ENCODE measurements at places on chromosomes 11 and 22.

GRCh38 chr22:49185312-49185969 is 642.2 kb downstream of the BRD1 start:
- no peak for DNase-seq

DNA sequence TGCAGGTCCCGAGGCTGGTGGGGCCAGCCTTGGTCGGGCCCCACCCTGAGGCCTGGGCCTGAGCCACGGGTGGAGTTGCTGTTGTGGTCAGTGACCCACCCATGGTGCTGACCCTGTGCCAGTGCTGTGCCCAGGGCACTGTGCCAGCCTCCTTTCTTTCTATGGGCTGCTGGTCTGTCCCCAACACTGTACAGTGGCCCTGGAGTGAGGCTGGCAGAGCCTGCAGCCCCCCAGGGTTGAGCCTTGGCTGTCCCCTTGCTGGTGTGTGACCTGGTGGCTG is 1235.7 kb downstream of the BRD1 start:
- no peak for DNase-seq

DNA sequence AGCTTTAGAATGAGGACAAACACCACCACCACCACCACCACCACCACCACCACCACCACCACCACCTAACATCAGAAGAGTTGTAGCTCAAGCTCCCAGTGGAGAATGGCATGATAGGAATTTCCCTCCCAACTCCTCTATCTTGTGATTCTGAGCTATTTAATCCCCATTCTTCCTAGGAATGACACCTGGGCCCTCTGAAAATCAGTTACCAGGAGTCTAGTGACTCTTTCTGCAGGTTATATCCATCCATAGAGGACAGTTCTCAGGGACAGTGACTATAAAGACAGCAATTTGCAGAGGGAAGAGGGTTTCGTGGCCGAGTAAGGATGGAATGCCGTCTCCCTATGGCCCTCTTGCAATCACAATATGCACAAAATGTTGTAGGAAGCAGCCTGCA is 27.8 kb downstream of the MYH9 start:
- DNase-seq: no peak

GRCh38 chr22:38205261-38206128 is 3.7 kb downstream of the MAFF start:
- no peak for DNase-seq

DNA sequence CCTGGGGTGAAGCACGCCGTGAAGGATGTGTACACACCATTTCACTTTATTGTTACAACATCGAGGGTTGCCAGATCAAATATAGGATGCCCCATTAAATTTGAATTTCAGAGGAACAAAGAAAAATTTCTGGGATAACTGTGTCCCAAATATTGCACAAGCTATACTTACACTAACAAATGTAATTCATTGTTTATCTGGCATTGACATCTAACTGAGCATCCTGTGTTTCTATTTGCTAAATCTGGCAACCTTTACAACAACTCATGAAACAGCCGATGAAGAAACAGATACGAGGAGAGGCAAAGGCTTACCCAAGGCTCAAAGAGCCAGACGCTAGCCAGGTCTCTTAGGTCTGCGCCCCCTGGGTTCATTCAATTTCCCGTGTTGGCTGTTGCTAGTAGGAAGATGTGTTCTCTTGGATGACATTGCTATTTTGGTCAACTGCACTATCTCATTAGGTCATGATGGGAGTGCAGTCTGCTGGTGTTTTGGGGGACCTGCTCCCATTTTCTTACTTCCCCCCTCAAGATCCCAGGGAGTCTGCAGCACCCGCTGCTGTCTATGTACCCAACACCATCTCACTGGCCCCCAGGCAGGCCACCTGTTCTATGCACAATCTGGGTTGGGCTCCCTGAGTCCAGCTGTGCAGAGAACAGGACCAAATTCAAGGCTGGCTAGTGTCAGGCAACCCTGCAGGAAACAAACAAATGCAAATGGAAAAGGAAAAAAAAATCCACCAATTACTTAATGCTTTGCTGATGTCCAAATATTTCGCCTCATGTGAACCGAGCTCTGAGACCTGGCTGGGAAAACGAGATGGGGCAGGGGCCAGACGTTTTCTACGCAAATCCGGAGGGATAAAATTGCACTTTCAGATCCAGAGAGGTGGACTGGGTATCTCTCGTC is 560.9 kb downstream of the MIAT start:
- no peak for DNase-seq

DNA sequence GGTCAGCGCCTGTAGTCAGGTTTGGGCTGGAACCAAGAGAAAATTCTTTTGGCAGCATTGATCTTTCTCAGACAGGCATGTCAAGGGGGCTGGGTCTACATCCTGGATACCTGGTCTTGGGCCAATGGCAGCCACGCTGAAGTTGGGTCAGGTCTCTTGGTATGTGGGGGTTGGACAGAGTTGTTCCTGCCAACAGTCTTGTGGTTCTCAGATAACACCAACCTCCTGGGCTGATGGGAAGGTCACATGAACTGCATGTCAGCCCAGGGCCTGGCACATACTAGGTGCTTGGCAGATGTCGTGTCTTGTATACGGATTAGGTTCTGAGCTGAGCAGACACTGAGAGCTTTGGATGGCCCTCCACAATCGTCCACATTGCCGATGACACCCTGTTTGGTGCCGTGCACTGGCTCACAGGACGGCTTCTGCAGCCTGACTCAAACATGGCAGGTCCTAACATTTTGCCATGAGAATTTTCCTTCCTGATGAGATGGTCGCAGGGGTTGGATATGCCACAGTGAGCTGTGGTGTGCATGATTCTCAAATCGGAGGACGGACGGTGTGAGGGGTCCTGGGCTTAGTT is 42.0 kb downstream of the FBLN1 start:
- DNase-seq: no peak

GRCh38 chr22:32786027-32786418 is 15.5 kb upstream of the TIMP3 start:
- no peak for DNase-seq

DNA sequence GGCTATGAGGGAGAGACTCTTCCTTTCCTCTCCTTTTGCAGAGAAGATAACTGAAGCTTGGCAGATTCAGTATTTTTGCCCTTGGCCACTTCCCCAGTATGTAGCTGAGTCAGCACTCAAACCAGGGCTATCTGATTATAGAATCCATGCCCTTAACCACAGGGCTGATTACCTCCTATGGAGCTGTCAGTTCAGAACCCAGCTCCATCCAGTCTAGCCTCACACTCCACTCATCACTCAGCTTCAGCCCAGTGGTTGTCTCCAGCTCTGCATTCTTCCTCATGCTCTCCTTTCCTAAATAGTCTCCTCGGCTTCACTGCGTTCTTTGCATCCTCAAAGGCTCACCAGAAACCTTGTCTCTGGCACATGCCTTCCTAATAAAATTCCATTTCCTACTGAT is 151.6 kb upstream of the BLID start:
- no peak for DNase-seq

GRCh38 chr22:29870574-29870973 is 12.4 kb upstream of the MTMR3 start:
- DNase-seq: no peak

DNA sequence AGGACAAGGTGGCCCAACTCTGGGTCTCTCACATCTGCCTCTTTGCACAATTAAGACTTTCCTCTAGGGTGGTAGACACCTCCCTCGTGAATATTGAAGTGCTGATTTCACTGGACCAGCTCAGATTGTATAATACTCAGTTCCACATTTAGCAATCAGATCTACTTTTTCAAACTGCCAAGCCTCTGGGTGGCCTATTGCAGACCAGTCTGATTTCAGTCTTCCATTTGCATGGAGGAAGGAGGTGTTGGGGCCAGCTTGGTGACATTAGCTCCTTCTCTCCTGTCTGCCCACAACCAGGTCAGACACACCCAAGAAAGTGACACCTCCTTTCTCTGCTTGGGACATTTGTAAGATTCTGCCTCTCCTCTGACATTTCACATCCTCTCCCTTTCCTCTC is 78.2 kb downstream of the PPFIBP2 start:
- no peak for DNase-seq

- DNase-seq: no peak
These were observed 42.5 kb downstream of the CD82 start for GRCh38 chr11:44607987-44608386.

- DNase-seq: no peak
These were observed 3.1 kb downstream of the MAML2 start for GRCh38 chr11:96339706-96340554.

DNA sequence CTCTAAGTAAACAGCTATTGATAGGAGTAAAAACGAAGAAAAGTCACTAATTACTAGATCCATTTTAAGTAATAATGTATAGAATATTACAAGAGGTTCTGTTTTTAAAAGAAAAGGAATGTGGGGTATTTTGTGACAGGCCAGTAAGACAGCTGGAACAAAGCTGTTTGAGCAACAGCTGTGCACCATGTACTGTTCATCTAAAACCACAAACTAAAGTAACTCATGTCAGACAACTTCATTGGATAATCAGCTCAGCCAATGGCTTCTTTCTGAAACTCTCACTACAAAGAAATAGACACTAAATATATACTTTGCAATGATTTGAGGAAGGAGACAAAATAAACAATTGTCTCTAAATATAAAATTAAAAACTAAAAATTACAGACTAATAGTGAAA is 16.1 kb downstream of the RRAS2 start:
- DNase-seq: no peak

DNA sequence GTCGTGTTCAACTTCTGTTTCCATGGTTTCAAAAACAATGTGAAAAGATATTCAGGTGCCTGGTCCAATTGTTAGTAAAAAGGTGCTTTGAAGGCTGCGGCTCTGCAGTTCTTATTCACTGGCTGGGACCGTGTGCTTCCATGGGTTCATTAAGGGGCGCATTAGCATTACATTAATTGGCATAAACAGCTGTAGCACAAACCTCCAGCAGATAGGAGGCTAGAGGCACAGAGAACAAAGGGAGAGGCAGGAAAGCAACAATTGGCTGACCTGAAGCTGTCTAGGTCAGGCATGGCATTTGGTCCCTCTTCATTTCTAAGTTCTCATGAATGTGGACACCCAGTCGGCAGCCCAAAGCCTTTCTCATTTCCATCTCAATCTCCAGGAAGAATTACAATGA is 16.6 kb downstream of the PAK1 start:
- DNase-seq: no peak

DNA sequence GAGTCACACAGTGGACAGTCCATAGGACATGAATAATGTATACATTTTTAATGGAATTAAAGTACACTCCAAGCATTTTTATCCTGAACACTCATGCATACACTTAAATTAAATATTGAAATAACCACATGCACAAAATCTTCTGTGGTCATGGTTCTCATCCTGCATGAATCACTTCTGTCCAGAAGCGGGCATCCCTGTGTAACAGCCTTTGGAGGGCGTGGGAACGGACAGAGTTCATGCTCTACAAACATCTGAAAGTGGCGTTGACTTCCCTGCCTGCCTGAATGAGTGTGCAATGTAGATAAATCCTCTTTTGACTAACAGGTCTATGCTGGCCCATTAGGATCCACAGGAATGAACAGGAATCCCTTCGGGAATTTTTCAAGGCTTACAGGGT is 780.2 kb downstream of the BRD1 start:
- DNase-seq: no peak

DNA sequence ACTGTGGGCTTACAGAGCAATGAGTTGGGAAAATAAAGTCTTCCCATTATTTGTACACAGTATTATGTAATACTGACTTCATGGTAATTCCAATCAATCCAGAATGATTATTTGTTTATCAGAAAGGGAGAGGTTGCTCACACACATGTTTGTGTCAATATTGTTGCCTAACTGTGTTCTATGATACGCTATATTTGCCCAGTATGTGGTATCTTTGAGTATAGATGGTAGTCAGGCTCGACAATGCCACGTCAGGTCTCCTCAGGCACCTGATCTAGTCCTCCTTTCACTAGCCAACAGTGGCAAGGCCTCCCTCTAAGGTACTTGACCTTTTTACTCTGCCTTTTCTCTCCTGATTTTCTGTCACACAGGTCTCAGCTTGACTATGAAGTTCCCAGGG is 5.3 kb downstream of the DNHD1 start:
- no peak for DNase-seq

- no peak for DNase-seq
These were observed 35.3 kb upstream of the HORMAD2 start for GRCh38 chr22:30044881-30045493.

DNA sequence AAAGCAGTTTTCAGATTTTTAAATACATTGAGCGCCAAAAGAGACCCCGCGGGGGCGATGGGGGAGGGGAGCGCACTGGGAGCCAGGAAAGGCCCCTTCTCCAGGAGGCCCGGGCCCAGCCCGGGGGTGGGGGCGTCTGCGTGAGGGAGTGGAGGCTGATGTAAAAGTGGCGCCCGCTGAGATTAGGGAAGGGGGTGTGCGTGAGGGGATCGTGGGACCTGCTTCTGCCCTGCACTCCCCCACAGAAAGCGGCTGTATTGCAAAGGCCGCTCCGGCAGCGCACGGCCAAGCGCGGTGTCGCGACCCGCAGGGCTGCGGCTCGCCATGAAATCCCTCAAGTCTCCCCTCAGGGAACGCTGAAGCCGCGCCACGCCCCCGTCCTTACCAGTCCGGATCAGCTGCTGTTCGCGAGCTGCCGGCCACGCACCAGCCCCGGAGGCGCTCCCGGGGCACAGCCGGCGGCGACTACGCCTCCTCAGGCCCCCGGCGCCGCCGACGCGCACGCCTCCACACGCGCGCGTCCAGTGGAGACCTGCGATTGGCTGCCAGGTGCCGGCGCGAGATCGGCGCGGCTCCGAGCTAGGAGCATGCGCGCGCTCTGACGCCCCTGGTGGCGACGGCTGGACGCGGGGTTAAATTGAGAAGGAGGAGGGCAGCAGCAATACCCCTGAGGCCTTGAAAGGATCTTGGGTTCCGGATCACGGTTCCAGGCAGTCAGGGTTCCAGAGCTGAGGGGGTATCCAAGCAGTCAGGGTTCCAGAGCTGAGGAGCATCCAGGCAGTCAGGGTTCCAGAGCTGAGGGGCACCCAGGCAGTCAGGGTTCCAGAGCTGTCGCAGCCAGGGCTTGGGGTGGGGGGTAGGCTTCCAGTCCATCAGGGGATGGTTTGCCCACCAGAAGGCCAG is at the start of gene ZNF280B:
ZNF280B (minus strand) TSS at position 469 of the 903 bp plus-strand sequence. CDS start 19,344 bp downstream, outside the sequence.
- peak; percentile 69 for DNase-seq

DNA sequence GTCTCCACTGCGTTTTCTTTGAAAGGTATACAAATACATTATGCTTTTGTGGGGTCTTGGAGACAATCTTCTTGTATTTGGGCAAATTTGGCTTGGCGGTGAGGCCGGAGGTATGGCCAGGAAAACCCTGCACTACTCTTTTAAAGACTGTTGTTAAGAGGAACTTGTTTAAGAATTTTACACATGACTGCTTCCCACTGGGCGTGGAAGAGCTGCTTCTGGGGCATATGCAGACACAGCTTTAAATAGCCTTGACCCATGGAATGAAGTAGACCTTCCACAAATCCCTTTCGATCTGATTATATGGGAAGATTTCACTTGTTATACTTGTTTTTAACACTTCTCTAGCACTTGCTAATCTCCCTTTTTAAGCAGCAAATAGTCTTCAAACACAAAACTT is 453.6 kb downstream of the MN1 start:
- no peak for DNase-seq

DNA sequence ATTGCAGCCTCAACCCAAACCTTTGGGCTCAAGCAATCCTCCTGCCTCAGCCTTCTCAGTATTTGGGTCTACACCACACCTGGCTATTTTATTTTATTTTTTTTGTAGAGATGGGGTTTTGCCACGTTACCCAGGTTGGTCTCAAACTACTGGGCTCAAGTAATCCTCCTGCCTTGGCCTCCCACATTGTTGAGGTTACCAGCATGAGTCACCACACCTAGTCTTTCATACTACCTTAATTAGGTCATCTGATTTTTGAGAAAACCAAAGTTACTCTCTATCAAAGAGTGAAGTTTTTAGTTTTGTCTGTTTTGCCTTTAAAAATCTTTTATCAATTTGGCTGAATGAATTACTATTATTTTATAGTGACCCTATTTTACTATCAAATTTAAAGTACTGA is 335.6 kb upstream of the LRRC4C start:
- no peak for DNase-seq

All from activated CD4-positive, alpha-beta T cell treated with anti-CD3 and anti-CD28 coated beads for 4 hours (primary cell).